Colonic mucosa (tissue), 4 donors: ENCODE measurements at places on chromosomes 1 and 21. TPM values are rescaled to one million over a fixed set of nuclear protein-coding genes. Genes with fewer than 3 reads are reported as not detected.

GRCh38 chr1:206696812-206697585 is 12.3 kb downstream of the MAPKAPK2 start:
- no peak for DNase-seq

DNA sequence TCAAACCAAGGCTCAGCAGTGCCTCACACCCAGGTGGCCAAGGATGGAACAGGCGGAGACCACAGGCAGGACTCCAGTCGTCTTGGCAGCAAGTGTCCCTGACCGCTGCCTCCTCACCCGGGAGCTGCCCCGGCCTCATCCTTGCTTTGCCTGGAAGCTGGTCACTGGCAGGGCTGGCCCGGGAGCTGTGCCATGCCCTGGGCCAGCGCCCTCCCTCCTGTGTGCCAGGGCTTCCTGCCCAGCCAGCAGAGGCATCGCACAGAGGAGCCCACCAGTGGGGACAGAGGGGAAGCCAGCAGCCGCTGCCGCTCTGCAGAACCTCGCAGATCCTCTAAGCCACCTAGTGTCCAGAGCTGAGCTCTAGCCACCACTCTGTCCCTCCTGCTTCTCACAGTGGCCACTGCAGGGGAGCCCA is 7.8 kb downstream of the CASZ1 start:
- DNase-seq: no peak

- DNase-seq: no peak
These were observed 58.6 kb downstream of the MAST2 start for GRCh38 chr1:45862008-45862407.

The LCE6A gene
- not detected for total RNA-seq

The SPATA6 gene
- total RNA-seq: 9.1 TPM

The LZIC gene
- total RNA-seq: 40.6 TPM

GRCh38 chr1:174239541-174239940 is 80.2 kb downstream of the RABGAP1L start:
- no peak for DNase-seq

- DNase-seq: no peak
These were observed 253.5 kb downstream of the AKT3 start for GRCh38 chr1:243596431-243597062.
